ENCODE measurements at places on chromosomes 11 and 22.

DNA sequence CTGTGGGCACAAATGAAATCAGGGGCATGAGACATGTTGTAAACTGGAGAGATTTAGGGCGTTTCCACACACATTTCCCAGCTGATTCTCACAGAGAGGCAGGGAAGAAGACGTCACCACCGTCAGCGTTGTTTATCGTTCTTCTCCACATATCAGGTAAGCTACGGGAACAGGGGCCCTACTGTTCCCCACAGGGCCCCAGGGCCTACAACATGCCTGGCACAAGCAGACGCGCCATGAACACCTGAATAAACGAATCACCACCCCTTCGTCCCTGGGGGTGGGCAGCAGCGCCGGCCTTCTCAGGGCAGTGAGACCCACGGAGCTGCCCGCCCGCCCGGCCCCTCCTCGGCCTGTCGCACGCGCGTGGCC is 342 bp downstream of the EFCAB6 start:
- DNase-seq: peak; percentile 35

DNA sequence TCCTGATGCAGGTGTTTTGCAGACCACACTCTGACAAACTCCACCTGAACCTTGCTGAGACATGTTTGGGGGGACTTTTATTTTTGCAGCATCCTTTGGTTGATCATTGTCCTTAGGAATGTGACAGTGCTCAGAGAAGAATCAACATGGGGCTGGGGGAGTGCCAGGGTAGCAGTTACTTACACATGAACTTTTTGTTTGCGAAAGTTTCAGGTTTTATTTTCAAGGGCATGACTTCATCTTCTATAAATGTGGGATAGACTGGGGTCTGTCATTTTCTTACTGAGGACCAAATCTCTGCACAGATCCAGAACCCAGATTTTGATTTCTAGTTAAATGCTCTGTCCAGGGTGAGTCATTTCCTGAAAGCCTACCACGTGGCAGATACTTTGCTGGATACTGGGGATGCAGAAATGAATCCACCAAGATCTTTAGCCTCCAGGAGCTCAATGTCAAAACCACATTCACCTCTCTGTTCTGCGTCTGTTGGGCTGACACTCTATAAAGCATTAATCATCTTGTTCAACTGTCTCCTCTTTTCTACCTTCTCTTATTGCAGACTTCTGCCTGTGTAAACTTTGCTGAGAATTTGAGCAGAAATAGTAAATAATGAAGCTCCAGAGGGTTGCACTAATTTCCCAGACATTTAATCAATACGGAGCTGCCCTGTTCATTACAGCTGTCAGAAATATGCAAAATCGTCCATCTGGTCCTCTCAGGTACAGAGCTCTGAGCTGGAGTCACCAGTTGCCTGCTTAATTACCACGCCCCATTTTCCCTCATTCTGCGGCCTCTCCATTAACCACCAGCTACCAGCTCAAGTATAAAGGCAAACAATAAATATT is 387.9 kb downstream of the MIAT start:
- DNase-seq: peak; percentile 50

DNA sequence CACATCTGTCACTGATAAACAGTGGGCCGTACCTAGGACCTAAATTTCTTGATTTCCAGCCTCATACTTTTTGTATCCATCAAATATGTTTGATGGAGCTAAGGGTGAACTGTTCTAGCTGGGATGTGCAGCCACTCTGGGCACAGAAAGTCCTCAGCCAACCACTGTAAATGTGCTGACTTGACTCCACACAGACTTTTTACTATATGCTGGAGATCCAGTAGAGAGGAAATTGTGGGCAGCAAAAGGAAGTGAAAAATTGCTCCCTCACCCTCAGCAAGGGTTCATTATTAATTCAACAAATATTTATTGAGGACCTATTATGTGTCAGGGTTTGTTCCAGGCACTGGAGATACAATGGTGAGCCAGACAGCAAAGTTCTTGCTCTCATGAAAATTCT is 54.2 kb upstream of the AMPD3 start:
- DNase-seq: no peak

- peak; percentile 39 for DNase-seq
These were observed 192.6 kb downstream of the DSCAML1 start for GRCh38 chr11:117604336-117604995.

DNA sequence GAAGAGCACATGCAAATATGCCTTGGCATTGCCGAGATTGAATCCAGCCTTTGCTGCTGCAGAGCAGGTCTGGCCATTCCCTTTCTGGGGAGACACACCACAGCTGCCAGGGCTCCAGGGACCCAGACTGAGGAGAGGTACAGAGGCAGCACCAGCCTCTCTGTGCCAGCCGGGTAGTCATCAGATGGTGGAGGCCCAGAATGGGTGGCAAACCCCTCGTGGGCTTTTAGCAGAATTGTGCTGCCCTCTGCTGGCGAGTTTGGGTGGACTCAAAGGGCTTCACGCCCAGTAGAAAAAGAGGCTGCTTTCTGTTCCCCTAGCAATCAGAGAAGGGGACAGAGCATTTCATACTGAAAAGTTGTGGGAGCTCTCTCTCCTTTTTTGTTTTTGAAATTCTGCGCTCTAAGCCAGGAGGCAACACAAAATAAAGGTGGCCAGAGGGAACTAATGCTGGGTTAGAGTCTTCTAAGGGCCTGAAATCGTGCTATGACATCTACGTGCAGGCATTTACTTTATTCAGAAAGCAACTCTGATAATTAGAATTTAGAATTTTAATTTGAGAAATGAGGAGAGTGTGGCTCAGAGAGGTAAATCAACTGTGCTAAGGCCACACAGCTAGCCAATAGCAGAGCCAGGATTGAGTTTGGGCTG is 158.8 kb upstream of the NAV2 start:
- peak; percentile 76 for DNase-seq

DNA sequence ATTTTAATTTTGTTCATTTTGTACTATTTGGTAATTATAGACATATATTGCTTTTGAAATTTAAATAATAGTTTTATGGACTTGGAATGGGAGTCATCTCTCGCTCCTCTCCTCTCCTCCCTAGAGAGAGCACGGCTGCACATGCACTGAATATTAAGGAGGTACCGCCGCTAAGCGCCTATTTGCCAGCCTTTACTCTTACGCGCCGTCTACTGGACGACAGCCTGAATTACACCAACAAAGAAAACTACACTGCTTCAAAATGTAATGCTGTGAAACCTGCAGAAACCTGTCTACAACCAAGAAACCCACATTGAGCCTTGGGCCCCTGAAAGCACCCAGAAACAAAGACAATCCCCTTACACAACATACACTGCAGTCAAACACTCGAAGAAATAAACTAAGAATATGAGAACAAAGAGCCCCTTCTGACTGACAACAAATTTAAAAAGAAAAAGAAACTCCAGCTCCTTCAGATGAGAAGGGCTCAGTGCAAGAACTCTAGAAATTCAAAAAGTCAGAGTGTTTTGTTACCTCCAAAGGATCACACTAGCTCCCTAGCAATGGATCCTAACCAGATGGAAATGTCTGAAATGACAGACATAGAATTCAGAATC is 737.2 kb downstream of the LRRC4C start:
- peak; percentile 9 for DNase-seq

- DNase-seq: no peak
These were observed 354.7 kb downstream of the LARGE1 start for GRCh38 chr22:33565580-33565995.

- no peak for DNase-seq
These were observed 1.1 kb downstream of the FAT3 start for GRCh38 chr11:92225568-92226330.

DNA sequence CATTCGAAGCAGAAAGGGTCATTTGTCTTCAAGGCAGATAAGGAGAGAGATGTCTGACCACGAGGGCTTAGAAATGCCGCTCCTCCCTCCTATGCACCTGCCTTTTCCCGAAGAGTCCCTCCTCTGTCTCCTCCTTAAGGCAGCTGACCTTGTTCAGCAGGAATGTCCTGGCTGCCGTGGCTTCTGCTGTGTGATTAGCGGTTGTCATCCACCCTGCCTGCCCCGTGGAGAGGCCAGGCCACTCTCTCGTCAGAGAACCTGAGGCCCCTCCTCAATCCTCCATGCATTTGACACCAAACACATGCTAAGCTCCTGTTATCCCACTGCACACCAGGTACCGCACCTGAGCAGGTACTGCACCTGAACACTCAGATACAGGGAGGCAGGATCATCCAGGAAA is 834.6 kb downstream of the TBC1D22A start:
- DNase-seq: no peak

DNA sequence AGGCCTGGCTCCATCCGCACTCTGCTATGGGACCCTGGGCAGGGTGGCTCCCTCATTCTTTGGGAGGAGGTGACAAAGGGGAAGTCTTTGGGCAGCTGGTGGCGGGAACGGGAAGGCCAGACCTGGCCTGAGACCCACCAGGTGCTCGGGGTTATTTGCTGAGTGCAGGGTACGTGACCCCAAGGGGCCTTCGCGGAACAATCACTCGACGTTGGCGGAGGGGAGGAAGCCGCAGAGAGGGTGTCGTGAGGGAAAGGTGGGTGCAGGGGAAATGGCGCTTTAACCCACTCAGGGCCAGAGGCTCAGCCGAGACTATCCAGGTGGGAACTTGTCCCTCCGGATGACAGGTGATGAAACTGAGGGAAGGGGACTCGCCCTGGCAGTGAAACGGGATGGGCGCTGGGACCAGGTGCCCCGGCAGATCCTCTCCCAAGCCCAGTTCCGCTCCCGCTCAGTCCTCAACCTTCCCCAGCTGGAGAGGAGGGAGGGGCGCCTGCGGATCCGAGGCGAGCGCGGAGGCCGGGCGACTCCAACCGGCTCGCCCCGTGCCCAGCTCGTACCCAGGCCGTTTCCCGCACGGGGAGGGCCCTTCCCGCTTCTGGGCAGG is 911 bp downstream of the A4GALT start:
- peak; percentile 28 for DNase-seq

GRCh38 chr11:124899383-124900145 is 1.9 kb upstream of the ROBO4 start:
- peak; percentile 75 for DNase-seq

GRCh38 chr11:34468209-34468841 is 29.6 kb downstream of the CAT start:
- DNase-seq: peak; percentile 65

DNA sequence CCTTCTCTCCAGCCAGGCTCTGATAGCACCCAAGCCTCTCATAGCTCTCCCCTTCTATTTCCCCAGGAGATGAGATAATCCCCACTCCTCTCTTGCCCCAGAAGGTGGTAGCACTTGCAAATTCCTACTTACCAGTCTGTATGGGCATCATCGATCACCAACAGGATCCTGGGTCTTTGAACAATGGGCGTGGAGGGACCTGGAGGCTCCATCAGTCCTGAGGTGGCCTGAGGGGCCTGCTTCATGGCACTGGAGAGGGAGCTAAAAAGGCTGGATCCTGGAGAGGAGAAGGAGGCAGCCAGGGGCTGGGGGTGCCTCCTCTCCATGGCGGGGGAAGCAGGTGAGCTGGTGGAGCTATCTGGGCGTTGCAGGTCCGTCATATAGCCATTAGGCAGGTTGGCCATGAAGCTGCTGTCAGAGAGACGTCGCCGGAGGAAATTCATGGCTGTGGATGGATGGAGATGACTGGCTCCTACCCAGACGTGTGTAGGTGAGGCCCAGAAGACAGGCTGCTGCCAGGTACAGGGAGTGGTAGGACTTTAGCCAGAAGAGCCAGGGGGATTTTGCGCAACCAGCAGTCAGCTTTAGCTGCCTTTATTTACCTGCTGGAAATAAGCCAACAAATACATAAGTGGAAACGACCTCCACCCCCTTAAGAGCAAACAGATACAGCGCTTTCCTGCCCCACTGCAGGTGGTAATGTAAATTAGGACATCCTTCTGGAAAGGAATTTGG is 51.8 kb downstream of the SYN3 start:
- no peak for DNase-seq

GRCh38 chr22:25564979-25565677 is 653 bp downstream of the GRK3 start:
- DNase-seq: peak; percentile 29

- no peak for DNase-seq
These were observed 18.7 kb upstream of the PPFIA1 start for GRCh38 chr11:70251659-70252321.

DNA sequence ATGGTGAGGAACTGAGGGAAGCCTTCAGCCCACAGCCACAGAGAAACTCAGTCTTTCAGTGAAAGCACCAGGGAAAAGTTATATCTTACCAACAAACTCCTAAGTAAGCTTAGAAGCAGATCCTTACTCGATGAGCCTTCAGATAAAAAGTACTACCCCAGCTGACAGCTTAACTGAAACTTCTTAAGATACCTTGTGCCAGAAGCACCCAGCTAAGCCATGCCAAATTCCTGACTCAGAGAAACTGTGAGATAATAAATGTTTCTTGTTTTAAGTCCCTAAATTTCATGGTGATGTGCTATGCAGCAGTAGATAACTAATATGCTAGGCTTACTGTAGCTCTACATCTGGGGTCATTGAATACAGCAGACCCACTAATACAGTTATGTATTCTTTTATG is 2025.0 kb downstream of the LRRC4C start:
- DNase-seq: no peak

DNA sequence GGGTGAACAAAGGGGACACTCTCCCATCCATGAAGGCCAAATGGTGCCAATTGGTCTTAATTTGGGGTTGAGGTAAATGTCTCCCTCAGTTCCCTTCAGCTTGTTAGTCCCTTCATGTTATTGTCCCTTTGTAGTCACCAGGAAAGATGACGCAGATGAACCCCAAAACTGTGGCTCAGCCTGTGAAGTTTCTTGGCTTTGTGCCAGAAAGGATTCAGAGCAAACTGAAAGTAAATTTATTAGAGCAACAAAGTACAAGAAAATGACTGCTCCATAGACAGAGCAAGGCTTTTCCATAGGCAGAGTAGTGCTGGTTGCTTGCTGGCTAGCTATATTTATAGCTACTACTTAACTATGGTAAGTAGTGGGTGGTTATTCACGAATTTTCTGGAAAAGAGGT is 16.7 kb downstream of the OR4C3 start:
- no peak for DNase-seq

- no peak for DNase-seq
These were observed 15.8 kb upstream of the ZNF74 start for GRCh38 chr22:20378110-20378509.

- no peak for DNase-seq
These were observed 1088.2 kb downstream of the BRD1 start for GRCh38 chr22:48739348-48740085.

- DNase-seq: no peak
These were observed 8.3 kb downstream of the ST3GAL4 start for GRCh38 chr11:126363706-126364248.

GRCh38 chr22:29487426-29487986 is 7.5 kb downstream of the NEFH start:
- no peak for DNase-seq

DNA sequence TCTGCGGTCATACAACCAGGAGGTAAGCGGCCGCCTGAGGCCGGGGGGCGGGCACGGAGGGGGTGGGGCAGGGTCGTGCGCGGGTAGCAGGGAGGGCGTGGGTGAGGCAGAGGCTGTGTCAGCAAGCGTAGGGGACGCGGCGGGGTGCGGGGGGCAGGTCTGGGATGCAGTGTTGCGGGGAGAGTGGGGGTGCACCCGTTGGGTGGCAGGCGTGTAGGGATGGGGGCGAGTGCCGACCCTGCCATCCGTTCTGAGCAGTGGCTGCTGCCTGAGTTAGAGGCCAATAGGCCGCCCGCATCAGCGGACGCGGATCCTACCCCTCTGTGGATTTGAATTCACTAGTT is 1.4 kb downstream of the RIC8A start:
- peak; percentile 34 for DNase-seq

GRCh38 chr11:61071208-61071681 is 31.0 kb upstream of the CD5 start:
- DNase-seq: no peak
